Heart right ventricle (tissue), 16 donors: ENCODE measurements at places on chromosomes 5 and 9. TPM values are rescaled to one million over a fixed set of nuclear protein-coding genes. Genes with fewer than 3 reads are reported as not detected.

- no peak overlapping the region for H3K27ac ChIP-seq
- H3K4me3 ChIP-seq: no peak overlapping the region
- no peaks in the 10 kb centered on the region for H3K4me1 ChIP-seq
- H3K27me3 ChIP-seq: no peaks in the 10 kb centered on the region
- H3K36me3 ChIP-seq: peaks cover 100% of the 10 kb centered on the region
These were observed 32.3 kb downstream of the ACTL7A start for GRCh38 chr9:108894225-108894997.

DNA sequence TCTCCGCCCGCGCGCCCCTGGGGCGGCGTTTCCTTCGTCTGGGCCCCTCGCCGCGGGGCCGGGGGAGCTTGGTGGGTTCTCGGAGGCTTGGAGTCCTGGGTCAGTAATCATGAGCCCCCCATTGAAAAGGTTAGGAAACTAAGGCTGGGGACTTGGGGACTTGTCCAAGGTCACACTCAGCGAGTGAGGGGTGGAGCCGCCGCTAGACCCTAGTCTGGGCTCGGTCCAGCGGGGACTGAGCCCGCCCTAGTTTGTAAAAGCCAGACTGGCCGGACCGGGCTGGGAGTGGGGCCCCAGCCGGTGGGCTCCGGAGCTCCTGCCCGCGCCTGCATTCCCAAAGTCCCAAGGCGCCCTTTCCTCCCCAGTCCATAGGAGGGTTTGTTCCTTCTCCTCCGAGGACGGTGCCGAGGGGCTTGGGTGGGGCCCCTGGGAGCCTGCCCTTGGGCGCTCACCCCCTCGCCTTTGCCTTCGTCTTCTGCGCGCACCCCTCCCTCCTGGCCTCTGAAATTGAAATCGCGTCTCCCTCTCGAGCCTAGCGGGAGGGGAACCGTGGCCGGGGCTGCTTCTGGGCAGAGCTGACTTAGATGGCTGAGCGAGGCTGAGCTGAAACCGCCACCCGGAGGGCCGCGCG lies 995 bp downstream of the OLFM1 start:
- no peak overlapping the region for H3K27ac ChIP-seq
- H3K4me1 ChIP-seq: peaks cover 33% of the 10 kb centered on the region
- H3K27me3 ChIP-seq: peaks cover 40% of the 10 kb centered on the region
- no peaks in the 10 kb centered on the region for H3K36me3 ChIP-seq
- DNase-seq: no peak

The AQP7 gene
- total RNA-seq: 165 TPM

DNA sequence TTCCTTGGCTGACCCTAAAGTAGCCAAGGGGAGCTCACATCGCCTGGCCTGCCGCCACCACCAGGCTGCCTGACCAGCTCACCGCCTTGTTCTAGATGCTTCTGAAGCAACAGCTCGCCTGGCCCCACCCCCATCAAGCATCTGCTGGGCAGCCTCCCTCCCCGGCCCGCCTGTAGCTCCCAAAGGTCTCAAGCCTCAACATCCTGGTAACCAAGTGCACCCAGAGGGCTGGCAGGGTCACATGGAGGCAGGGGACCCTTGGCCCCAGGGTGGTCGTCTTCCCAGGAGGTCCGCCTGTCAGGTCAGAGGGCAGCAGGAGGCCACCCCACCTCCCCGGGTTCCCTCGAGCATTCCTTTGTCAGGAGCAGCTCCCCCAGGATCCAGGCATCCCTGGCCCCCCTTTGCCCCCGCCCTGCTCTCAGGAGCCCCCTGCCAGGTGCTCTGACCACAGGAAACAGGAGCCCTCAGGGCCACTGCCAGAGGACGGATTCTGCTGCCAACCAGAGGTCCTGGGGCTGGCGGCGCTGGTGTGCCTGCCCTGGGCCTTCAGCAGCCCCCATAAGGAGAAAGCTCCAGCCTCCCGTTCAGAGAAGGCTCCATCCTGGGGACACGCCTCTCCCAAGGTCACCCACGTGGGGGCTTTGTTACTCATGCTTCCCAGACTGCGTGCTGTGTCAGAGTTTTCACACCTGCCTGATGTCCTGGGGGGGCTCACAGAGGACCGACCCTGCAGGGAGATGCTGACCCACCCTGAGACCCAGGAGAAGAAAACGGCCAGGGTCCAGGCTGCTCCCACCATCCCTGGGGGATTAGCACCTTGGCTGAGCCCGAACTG lies 3.5 kb upstream of the LRRC14B start:
- no peak for DNase-seq
- H3K36me3 ChIP-seq: no peaks in the 10 kb centered on the region

DNA sequence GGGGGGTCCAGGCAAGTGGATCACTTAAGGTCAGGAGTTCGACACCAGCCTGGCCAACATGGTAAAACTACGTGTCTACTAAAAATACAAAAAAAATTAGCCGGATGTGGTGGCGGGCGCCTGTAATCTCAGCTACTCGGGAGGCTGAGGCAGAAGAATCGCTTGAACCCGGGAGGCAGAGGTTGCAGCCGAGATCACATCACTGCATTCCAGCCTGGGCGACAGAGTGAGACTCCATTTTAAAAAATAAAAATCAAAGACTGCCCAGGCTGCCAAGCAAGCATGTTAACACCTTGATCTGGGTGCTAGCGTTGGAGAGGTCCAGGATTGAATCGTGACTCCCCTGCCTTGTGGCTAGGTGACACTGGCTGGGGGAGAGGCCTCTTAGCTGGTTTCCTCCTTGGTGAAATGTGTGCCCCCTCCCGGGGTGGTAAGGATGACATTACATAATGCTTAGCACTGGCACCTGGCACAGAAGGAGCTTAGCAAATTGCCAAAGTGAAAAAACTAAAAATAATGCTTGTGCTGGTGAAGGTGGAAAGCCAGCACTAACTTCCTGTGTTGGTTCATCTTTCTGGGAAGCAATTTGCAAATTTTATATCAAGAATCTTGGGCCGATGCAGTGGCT lies 2.2 kb upstream of the CIZ1 start:
- peak overlapping the region; percentile 86 for H3K27ac ChIP-seq
- peaks cover 10% of the 10 kb centered on the region for H3K4me1 ChIP-seq
- H3K27me3 ChIP-seq: no peaks in the 10 kb centered on the region
- DNase-seq: peak; percentile 2
- H3K36me3 ChIP-seq: peaks cover 18% of the 10 kb centered on the region

- peak overlapping the region; percentile 92 for H3K27ac ChIP-seq
- no peaks in the 10 kb centered on the region for H3K27me3 ChIP-seq
- DNase-seq: no peak
These were observed 341.2 kb upstream of the WWC1 start for GRCh38 chr5:167950126-167950721.

DNA sequence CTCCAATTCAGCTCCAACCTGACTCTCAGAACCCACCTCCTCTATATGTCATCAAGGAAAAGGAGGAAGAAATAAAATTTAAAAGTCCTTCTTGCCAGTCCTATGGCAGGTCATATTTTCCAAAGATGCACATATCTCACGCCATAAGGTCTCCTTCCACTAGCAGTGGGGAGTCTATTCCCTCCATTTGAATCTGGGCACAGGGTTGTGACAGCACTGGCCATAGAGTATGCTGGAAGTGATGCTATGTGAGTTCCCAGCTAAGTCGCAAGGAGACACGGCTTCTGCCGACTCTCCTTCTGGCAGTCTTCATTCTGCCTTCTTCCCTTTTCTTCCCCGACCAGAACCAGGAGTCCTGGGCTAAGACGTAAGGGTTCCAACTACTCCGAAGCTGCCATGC lies 883.9 kb upstream of the DMAC1 start:
- H3K27ac ChIP-seq: no peak overlapping the region
- no peaks in the 10 kb centered on the region for H3K27me3 ChIP-seq
- H3K4me3 ChIP-seq: no peak overlapping the region
- no peak for DNase-seq
- no peaks in the 10 kb centered on the region for H3K36me3 ChIP-seq

- H3K27me3 ChIP-seq: no peaks in the 10 kb centered on the region
- no peaks in the 10 kb centered on the region for H3K36me3 ChIP-seq
- H3K4me3 ChIP-seq: no peak overlapping the region
These were observed 280.8 kb upstream of the IL12B start for GRCh38 chr5:159610966-159611579.

DNA sequence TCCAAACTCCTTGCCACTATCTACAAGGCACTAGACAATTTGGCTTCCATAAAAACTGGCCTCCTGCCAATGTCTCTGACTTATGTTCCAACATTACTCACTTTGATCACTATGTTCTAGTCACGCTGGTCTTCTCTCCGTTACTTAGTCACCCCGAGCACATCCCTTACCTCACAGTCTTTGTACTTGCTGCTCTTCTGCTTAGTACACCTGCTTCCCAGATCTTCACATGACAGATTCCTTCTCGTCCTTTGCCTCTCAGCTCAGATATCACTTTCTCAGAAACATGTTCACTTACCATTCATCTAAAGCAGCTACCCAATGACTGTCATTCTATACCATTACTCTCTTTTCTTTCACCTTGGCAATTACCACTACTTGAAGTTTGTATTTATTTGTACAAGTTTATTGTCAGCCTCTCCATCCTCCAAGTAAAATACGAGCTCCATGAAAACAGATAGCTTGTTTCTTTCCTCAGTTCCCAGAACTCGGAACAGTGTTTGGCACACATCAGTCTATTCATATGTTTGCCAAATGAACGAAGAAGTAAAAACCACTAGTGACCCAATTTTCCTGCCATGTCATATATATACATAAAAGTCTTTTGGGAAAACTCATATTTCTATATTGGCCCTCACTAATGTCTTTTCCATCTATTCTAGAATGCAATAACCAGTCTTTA lies 5.9 kb upstream of the SLC22A5 start:
- peaks cover 23% of the 10 kb centered on the region for H3K4me1 ChIP-seq
- no peak for DNase-seq
- no peaks in the 10 kb centered on the region for H3K27me3 ChIP-seq
- H3K36me3 ChIP-seq: no peaks in the 10 kb centered on the region

DNA sequence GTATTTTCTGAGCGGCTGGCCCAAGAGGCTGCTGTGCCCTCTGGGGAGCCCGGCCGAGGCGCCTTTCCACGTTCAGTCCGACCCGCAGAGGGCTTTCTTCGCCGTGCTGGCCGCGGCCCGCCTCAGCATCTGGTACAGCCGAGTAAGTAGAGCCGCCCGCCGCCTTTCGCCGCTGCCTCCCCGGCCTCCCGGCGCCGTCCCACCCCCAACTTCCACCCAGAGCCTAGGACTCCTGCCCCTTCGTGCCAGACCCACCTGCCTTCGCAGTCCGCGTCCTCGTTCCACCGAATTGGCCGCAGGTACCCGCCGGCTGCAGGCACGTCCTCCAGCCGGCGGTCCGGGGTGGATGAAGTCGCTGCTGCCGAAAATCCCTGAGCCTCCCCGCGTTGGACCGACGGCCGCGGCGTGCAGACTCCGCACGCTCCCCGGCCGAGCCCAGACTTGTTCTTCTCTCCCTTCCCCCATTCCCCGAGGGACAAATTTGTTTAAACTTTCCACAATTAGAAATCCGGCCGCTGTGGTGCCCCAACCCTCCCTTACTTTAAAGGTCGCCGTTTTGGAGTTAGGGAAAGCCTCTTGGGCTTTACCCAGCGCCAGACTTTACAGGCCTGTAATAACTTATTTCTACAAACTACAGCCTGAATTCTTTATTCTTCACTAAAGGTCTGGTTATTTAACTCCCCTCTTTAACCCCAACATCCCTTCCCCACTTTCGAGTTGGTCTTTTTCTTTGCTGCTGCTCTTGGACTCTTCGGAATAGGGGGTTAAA lies 589 bp downstream of the RIC1 start:
- peak overlapping the region; percentile 100 for H3K4me3 ChIP-seq
- peak; percentile 60 for DNase-seq
- peak overlapping the region; percentile 98 for H3K27ac ChIP-seq
- H3K4me1 ChIP-seq: peaks cover 74% of the 10 kb centered on the region
- H3K36me3 ChIP-seq: no peaks in the 10 kb centered on the region
- H3K27me3 ChIP-seq: no peaks in the 10 kb centered on the region

DNA sequence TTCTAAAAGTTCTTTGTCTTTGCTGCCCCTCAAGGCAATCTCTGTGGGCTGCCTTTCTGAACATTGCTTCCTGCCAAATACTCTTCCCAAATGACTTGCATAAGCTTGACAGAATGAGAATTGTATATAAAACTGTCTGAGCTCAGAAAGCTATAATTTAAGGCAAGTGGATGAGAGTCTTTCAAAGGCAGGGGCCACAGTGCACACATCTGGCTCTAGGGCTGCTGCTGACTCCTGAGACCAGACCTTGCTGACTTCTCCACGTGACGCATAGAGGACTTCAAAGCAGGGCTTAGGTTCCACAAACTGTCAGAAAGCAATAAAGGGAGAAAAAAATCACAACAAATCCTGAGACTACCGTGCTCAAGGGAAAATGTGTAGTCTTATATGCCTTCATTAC lies 79.4 kb upstream of the DIRAS2 start:
- H3K4me1 ChIP-seq: no peaks in the 10 kb centered on the region
- H3K27me3 ChIP-seq: no peaks in the 10 kb centered on the region
- no peak overlapping the region for H3K4me3 ChIP-seq

- H3K36me3 ChIP-seq: no peaks in the 10 kb centered on the region
- H3K4me3 ChIP-seq: no peak overlapping the region
- no peaks in the 10 kb centered on the region for H3K4me1 ChIP-seq
- H3K27me3 ChIP-seq: no peaks in the 10 kb centered on the region
These were observed 274.8 kb upstream of the ADRA1B start for GRCh38 chr5:159641371-159642039.

GRCh38 chr5:58191443-58191842 lies 268.4 kb downstream of the PLK2 start:
- DNase-seq: no peak
- no peaks in the 10 kb centered on the region for H3K27me3 ChIP-seq
- no peaks in the 10 kb centered on the region for H3K36me3 ChIP-seq

DNA sequence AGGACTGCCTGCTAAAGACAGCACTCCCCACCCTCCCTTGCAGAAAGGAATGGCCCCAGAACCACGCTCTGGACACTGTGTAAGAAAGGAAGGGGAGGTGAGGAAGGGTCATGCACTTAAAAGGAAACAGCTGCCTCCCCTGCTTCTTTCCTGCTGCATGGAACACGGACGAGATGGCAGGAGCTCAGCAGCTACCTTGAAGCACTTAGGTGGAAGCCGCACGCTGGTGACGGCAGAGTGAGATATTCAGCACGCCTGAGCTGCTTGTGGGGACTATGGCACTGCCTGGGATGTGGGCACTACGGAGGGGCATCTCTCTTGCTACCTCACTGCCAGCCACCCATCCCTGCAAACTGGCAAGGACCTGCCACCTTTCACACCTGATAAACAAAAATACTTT lies 101.5 kb downstream of the VAV2 start:
- H3K4me1 ChIP-seq: no peaks in the 10 kb centered on the region
- no peak overlapping the region for H3K27ac ChIP-seq
- DNase-seq: no peak
- no peaks in the 10 kb centered on the region for H3K36me3 ChIP-seq
- no peak overlapping the region for H3K4me3 ChIP-seq
